ENCODE measurements at places on chromosomes 1 and 21.

GRCh38 chr1:3019516-3020051 is 1.7 kb upstream of the ACTRT2 start:
- DNase-seq, result no peak

- no peak for DNase-seq
Observed at GRCh38 chr1:14759042-14759818, 160.7 kb downstream of the KAZN start.

DNA sequence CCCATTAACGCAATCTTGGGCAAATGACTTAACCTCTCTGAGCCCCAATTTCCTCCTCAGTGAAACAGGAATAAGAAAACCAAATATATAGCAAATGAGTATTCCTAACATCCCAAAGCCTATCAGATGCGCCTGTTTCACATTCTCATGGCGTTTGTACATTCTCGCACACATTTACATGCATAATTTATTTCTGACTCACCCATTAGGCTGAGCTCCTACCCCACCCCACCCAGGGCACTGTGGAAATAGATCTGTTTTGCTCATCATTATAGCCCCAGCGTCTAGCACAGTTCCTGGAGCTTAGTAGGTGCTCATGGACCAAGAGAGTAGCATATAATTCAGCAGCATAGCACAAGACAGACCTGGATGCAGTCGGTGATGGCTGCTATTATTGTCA is 146.1 kb upstream of the VANGL1 start:
- no peak for DNase-seq

DNA sequence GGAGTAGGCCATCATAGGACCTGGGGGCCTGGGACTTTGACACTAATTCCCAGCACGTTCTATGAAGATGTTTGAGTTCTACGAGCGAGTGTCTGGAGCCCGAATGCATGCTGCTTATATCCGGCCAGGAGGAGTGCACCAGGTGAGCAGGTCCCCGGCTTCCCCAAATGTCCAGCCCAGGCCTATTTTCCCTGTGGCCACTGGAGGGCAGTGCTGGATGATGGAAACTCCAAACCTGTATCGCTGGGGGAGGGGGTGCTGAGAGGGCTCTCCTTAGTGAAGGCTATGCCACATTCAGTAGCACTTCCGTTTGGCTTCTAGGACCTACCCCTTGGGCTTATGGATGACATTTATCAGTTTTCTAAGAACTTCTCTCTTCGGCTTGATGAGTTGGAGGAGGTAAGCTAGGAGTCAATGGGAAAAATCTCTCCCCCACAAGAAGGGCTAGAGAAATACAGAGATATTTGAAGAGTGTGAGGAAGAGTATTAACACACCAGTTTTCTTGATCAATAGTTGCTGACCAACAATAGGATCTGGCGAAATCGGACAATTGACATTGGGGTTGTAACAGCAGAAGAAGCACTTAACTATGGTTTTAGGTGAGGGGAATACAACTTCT is 5.2 kb upstream of the FCER1G start:
- DNase-seq, result peak; percentile 92

GRCh38 chr1:47334765-47335435 is 1.3 kb downstream of the CMPK1 start:
- no peak for DNase-seq

DNA sequence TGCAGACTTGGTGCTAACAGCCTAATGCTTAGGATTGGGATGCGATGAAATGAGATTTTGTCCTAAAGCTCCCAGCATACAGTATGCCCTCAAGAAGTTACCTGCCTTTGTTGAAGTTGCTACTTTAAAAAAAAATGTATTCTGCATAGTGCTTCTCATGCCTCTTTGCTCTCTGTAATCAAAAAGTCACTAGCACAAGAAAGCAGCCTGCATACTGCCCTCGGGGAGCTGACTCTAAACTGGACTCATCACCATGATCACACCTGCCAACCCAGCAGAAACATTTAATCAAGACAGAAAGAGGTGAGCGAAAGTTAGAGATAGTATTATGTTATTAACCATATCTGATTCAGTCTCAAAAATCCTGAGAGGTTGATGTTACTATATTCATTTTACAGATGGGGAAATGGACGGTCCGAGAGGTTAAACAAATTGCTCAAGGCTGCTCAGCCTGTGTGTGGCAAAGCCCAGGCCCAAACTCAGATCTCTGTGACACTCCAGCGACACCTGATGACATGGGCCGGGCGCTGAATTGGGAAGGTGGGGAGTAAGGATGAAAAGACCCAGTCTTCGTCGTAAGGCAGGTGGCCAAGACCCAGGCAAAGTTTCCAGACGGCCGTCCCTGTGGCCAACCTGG is 1.1 kb downstream of the BATF3 start:
- no peak for DNase-seq

- no peak for DNase-seq
Observed at GRCh38 chr1:193931356-193931755, 744.9 kb upstream of the B3GALT2 start.

DNA sequence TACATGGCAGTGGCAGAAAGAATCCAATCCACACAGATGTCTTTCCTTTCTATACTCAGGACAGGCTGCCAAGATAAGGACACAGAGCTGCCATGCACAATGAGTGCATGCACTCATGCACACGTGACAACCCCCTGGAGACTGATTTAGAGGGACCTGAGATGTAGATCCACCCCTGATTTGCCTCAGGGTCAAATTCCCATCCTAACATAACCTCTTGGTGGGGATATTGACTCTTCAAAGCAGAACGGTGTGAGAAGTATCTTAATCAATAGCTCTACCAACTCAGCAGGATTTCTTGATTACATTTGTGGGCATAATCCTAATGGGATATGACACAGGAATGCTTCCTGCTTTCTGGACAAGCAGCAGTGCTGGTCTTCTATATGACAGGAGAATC is 125.2 kb upstream of the DSCAM start:
- DNase-seq, result no peak

All from islet precursor cell (in vitro differentiated cells).